A549 treated with ZK216348 at 1 μM for 4 hours (cell line): ENCODE measurements at places on chromosomes 7 and 10. TPM values are rescaled to one million over a fixed set of nuclear protein-coding genes. Genes with fewer than 3 reads are reported as not detected.

Gene LIPN
- total RNA-seq, result not detected in 5 replicates

Gene ACBD7
- total RNA-seq, result 0.67 to 1.4 TPM (median 0.84 TPM) in 5 replicates

Gene NME8
- not detected in 5 replicates for total RNA-seq

Gene SORBS1
- total RNA-seq, result 0.52 to 0.71 TPM (median 0.60 TPM) in 5 replicates

Gene EN2
- total RNA-seq, result 0.62 to 1.0 TPM (median 0.96 TPM) in 5 replicates
